ENCODE measurements at places on chromosomes 5 and 9.

GRCh38 chr9:131530546-131530919 is 530 bp downstream of the UCK1 start:
- H3K4me3 ChIP-seq = peak overlapping the region; percentile 80
- no peaks in the 10 kb centered on the region for H3K27me3 ChIP-seq
- peak overlapping the region; percentile 27 for H3K27ac ChIP-seq
- H3K36me3 ChIP-seq = peaks cover 43% of the 10 kb centered on the region
- peaks cover 11% of the 10 kb centered on the region for H3K4me1 ChIP-seq

- H3K4me1 ChIP-seq = no peaks in the 10 kb centered on the region
- H3K27ac ChIP-seq = no peak overlapping the region
- DNase-seq = no peak
- H3K27me3 ChIP-seq = no peaks in the 10 kb centered on the region
Observed at GRCh38 chr5:178551059-178551458, 39.1 kb downstream of the COL23A1 start.

DNA sequence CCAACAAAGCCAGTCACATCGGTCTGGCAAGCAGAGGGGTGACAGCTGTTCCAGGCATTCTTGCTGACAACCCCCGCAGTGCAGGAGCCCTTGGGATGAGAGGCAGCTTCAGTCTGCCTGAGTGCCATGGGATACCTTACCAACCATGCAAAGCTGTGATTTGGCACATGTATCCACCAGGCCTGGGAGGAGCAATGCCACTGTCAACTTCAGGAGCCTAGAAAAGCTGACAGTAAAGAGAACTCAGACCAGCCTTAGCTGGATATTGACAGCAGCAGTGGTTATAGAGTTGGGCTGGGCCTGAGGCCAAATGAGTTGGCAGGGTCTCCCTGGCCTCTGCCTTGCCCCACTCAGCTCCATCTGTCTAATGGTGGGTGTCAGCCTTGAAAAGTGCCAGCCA is 10.1 kb upstream of the PLPPR1 start:
- no peak overlapping the region for H3K4me3 ChIP-seq
- DNase-seq = no peak
- no peaks in the 10 kb centered on the region for H3K36me3 ChIP-seq
- no peak overlapping the region for H3K27ac ChIP-seq
- H3K4me1 ChIP-seq = no peaks in the 10 kb centered on the region

- DNase-seq = no peak
- H3K27ac ChIP-seq = no peak overlapping the region
- H3K4me3 ChIP-seq = no peak overlapping the region
- no peaks in the 10 kb centered on the region for H3K36me3 ChIP-seq
- H3K27me3 ChIP-seq = no peaks in the 10 kb centered on the region
Observed at GRCh38 chr9:3992924-3993323, 306.9 kb downstream of the GLIS3 start.

DNA sequence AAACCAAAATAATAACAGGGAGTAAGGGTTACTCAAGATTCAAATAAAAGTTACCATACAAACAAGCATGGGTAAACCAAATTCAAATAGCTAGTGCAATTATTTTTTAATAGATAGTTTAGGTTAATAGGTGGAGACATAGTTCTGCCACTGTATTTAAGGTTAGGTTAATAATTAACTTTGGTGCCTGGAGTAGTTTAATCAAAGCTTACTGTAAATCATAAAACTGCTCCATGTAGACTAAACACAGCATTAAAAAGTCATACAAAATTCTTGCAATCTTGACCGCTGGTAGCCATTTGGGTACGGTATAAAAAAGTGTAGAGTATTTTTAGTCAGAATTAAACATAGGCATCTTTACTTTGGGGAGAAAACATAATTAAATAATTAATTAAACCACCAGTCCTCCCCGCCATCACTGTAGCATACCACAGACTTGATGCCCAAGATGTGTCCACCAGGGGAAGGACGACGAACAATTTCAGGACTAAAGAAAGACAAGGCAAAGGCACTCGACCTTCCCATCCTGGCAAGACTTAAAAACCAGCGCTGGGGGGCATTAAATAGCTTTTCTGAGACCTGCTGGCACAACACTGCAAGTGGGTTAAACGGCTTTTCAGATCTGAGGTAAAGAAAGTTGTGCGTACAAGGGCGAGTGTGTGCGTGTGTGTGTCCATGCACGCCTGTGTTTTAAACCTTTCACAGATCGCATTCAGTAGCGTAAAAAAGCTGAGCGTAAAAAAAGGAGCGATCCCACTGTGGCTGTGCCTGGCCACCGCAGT is 2.9 kb downstream of the SEMA6A start:
- H3K36me3 ChIP-seq = peaks cover under 1% of the 10 kb centered on the region
- H3K27me3 ChIP-seq = peaks cover 4% of the 10 kb centered on the region
- peaks cover 18% of the 10 kb centered on the region for H3K4me1 ChIP-seq
- H3K4me3 ChIP-seq = peak overlapping the region; percentile 85
- H3K27ac ChIP-seq = peak overlapping the region; percentile 96

- no peak overlapping the region for H3K27ac ChIP-seq
- DNase-seq = no peak
- H3K36me3 ChIP-seq = no peaks in the 10 kb centered on the region
- H3K27me3 ChIP-seq = no peaks in the 10 kb centered on the region
- no peaks in the 10 kb centered on the region for H3K4me1 ChIP-seq
- H3K4me3 ChIP-seq = no peak overlapping the region
Observed at GRCh38 chr9:99743455-99743854, 78.2 kb upstream of the NR4A3 start.

GRCh38 chr5:108461628-108462367 is 79.9 kb upstream of the FBXL17 start:
- no peak for DNase-seq
- H3K36me3 ChIP-seq = no peaks in the 10 kb centered on the region
- no peaks in the 10 kb centered on the region for H3K4me1 ChIP-seq
- H3K4me3 ChIP-seq = no peak overlapping the region
- no peak overlapping the region for H3K27ac ChIP-seq
- no peaks in the 10 kb centered on the region for H3K27me3 ChIP-seq

DNA sequence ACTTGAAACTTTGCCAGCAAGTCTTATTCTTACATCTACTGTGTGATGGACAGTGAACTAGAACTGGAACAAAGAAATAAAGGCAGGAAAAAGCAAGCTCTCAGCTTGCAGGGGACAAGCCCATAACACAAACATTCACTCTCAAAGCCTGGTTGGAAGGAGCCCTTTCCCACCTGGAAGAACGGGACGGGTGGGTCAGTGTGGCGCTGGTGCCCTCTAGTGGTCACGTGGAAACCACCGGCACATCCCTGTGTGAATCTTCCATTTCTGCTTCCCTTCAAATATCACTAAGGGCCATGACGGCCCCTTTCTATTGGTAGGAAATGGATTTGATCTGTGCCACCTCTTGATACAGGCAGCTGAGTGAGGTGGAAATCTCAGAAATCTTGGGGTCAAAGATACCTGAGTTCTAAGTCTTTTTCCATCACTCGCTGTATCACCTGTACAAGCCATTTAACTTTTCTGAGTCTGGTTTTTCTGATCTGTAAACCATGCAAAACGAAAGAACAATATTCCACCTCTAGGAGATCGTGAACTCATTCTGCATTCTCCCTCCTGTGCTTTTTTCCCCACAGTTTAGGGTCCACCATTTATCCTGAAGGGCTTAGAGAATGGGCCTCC is 211.6 kb downstream of the MSX2 start:
- no peaks in the 10 kb centered on the region for H3K4me1 ChIP-seq
- DNase-seq = peak; percentile 10
- H3K27me3 ChIP-seq = peaks cover 6% of the 10 kb centered on the region
- no peak overlapping the region for H3K4me3 ChIP-seq

GRCh38 chr5:177496727-177497291 is 595 bp downstream of the PDLIM7 start:
- peak; percentile 65 for DNase-seq
- peak overlapping the region; percentile 87 for H3K27ac ChIP-seq
- peaks cover 14% of the 10 kb centered on the region for H3K36me3 ChIP-seq
- peak overlapping the region; percentile 71 for H3K4me3 ChIP-seq

DNA sequence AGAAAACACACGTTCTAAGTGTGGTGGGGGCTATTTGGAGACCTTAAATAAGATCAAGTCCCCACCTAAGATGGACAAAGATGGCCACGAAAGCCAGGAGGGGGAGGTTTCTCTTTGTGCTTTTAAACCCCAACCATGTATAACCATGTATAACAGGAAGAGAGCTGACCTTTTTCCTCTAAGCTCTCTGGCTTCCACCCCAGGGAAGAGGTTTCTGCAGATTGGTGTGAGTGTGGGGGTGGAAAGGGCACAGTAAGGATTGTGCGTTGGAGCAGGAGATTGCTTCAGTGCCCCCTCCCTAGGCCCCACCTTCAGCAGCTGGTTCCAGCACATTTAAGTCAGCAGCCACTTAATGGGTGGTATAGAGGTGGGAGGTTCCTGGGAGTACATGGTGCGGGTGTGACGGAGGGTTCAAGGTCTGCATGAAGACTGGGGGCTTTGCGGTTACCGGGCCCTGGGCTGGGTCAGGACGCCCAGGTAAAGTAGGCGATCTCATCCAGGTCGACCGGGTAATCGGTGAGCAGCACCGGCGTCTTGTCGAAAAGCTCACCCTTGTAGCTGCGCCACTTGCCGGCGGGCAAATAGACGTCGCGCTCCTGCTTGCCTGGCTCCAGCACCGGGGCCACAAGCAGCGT is 6.2 kb downstream of the MYORG start:
- H3K4me1 ChIP-seq = peaks cover 20% of the 10 kb centered on the region
- H3K4me3 ChIP-seq = no peak overlapping the region
- H3K27me3 ChIP-seq = peaks cover 28% of the 10 kb centered on the region
- H3K27ac ChIP-seq = no peak overlapping the region

- H3K27me3 ChIP-seq = no peaks in the 10 kb centered on the region
- no peaks in the 10 kb centered on the region for H3K4me1 ChIP-seq
- no peak overlapping the region for H3K4me3 ChIP-seq
- H3K27ac ChIP-seq = no peak overlapping the region
- H3K36me3 ChIP-seq = no peaks in the 10 kb centered on the region
- DNase-seq = no peak
Observed at GRCh38 chr9:115625251-115625650, 507.3 kb upstream of the TNC start.

GRCh38 chr9:29150606-29151005 is 1577.3 kb upstream of the C9orf72 start:
- DNase-seq = no peak
- no peaks in the 10 kb centered on the region for H3K4me1 ChIP-seq
- H3K27ac ChIP-seq = no peak overlapping the region
- no peaks in the 10 kb centered on the region for H3K36me3 ChIP-seq
- H3K27me3 ChIP-seq = no peaks in the 10 kb centered on the region

DNA sequence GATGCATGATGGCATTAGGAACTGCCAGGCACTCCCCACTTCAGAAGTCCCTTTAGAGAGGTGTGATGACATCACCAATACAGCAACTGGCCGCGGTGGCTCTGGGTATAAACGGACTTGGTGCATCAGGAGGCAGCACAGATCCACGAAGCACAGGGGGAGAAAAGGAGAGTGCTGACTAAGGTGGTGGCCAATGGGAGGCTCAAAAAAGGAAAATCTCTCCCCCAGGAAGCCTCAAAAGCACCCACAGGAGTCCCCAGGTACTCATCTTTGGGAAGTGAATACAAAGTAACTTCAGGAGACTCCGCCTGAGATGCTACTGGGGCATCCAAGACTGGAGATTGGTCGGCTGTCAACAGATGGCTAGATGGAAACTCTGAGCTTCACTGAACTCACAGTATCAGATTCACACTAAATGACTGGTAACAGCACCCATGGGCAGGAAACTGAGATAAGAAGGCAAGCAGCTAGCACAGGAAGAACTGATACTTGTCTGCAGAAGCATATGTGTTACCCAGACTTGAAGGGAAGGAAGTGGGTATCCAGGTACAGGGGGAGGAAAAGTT is 7.6 kb downstream of the TTC39B start:
- no peaks in the 10 kb centered on the region for H3K27me3 ChIP-seq
- H3K4me3 ChIP-seq = no peak overlapping the region
- peaks cover 28% of the 10 kb centered on the region for H3K4me1 ChIP-seq
- H3K27ac ChIP-seq = no peak overlapping the region

DNA sequence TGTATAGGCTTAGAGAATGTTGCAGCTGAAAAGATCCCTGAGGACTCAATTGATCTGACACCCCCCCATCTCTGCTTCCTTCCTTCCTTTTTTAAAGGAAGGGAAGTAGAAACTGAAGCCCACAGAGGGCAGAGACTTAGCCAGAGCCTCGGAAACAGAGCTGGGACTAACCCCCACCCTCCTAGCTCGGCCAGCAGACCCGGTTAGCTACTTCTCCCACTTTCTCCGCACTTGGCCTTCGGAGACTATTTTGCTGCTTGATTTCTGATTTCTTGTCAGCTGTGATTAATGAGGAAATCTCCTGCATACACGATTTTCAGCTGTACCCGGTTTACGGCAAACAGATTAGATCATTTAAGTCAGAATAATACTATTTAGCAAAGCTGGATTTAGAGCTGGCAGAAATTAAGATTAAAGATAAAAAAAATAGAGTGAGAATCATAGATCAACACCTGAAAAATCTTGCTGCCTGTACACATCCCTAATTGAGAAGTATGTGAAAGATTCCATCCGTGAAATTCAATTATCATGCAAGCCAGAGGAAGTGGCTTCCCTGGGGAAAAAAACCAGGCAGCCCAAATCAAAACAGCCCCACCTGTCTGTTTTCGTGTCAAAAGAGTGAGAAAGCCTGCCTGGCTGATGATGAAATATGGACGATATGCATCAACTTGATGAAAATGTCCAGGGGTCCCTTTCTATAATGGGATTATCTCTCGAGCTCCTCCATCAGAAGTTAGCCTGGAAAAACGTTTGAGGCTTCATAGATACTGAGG is 159.5 kb upstream of the SHB start:
- H3K27ac ChIP-seq = no peak overlapping the region
- peaks cover 10% of the 10 kb centered on the region for H3K27me3 ChIP-seq
- peaks cover 2% of the 10 kb centered on the region for H3K4me1 ChIP-seq
- no peak overlapping the region for H3K4me3 ChIP-seq
- H3K36me3 ChIP-seq = no peaks in the 10 kb centered on the region
- no peak for DNase-seq

- H3K4me3 ChIP-seq = no peak overlapping the region
- no peaks in the 10 kb centered on the region for H3K27me3 ChIP-seq
- no peaks in the 10 kb centered on the region for H3K4me1 ChIP-seq
- DNase-seq = no peak
Observed at GRCh38 chr9:134950386-134951210, 32.9 kb upstream of the FCN1 start.

DNA sequence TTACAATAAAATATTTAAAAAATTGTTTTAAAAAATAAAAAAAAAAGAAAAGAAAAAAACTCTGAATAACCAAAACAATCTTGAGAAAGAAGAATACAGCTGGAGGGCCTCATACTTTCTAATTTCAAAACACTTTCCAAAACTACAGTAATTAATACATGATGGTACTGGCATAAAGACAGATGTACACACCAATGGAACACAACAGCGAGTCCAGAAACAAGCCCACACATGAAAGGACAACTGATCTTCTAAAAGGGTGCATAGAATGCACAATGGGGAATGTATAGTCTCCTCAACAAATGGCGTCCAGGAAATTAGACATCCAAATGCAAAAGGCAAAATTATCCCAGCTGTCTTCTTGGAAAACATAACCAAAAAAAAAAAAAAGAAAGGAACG is 99.6 kb downstream of the LURAP1L start:
- DNase-seq = no peak
- H3K4me3 ChIP-seq = no peak overlapping the region
- H3K27me3 ChIP-seq = no peaks in the 10 kb centered on the region
- no peaks in the 10 kb centered on the region for H3K36me3 ChIP-seq

Data from large intestine (tissue), 12 donors.